ENCODE measurements at places on chromosomes 3 and 15.

DNA sequence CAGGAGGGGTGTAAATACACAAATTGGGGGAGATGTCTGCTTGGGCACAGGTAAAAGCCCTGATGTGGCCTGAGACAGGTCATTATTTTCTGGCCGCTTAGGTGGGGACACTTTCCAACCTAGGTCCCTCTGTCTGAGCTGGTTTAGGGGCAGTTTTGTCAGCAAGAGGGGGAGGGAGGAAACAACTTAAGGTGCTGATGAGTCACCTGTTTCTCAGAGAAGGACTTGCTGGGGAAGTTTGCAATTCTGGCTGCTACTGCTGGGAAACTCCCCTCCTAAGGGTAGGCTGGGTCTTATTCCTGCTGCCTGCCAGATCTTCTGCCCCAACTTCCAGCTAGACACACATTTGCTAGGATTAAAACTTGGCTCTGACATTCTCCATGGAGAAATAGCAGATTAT, 4.8 kb upstream of the RHOV start:
- DNase-seq, result no peak

DNA sequence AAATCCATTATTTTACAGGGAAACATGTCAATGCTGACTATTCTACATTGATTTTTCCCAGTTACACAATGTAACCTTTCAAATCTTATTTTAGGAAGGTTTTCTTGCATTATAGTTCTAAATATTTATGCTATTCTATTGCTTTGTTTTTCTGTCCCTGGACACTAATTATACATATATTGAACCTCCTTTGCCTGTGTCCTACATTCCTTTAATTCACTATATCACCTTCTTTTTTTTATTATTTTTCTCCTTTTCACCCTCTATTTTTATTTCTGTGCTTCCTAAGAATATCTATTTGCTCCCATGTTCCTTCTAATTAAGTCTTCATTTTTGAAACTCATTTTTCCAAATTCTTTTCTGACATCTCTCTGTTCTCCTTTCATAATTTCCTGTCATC, 259.2 kb downstream of the TJP1 start:
- DNase-seq, result no peak

- DNase-seq, result no peak
These were observed 72.6 kb downstream of the CCR1 start for GRCh38 chr3:46135475-46135874.

DNA sequence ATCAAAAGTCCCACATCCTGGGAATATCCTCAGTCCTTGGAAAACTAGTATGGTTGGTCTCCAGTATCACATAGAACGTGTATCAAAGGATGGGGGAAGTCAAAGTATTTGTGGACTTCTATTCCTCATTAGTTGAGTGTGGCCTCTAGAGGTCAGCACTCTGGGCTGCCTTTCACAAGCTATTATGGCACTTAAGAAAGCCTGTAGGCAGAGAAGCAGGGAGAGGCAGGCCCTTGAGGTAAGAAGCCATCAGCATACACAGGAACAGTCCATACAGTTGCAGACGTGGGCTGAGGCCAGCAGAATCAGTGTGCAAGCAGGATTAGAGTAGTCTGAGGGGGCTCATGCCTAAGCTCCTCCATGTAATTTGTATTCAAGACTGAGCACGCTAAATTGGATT, 341.7 kb downstream of the CLSTN2 start:
- no peak for DNase-seq

DNA sequence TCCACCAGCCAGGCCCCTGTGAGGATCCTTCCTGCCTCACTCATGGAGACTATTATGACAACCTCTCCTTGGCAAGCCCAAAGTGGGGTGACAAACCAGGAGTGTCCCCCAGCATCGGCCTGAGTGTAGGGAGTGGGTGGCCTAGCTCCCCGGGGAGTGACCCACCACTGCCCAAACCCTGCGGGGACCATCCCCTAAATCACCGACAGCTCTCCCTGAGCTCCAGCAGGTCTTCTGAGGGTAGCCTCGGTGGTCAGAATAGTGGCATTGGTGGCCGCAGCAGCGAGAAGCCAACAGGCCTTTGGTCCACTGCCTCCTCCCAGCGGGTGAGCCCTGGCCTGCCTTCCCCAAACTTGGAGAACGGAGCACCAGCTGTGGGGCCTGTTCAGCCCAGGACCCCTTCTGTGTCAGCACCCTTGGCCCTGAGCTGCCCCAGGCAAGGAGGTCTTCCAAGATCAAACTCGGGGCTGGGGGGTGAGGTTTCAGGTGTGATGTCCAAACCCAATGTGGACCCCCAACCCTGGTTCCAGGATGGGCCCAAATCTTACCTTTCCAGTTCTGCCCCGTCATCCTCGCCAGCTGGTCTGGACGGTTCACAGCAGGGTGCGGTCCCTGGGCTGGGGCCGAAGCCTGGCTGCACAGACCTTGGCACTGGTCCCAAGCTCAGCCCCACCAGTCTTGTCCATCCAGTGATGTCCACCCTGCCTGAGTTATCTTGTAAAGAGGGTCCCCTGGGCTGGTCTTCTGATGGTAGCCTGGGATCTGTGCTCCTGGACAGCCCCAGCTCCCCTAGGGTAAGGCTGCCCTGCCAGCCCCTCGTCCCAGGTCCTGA, 1.0 kb downstream of the LIMD1 start:
- DNase-seq, result no peak

DNA sequence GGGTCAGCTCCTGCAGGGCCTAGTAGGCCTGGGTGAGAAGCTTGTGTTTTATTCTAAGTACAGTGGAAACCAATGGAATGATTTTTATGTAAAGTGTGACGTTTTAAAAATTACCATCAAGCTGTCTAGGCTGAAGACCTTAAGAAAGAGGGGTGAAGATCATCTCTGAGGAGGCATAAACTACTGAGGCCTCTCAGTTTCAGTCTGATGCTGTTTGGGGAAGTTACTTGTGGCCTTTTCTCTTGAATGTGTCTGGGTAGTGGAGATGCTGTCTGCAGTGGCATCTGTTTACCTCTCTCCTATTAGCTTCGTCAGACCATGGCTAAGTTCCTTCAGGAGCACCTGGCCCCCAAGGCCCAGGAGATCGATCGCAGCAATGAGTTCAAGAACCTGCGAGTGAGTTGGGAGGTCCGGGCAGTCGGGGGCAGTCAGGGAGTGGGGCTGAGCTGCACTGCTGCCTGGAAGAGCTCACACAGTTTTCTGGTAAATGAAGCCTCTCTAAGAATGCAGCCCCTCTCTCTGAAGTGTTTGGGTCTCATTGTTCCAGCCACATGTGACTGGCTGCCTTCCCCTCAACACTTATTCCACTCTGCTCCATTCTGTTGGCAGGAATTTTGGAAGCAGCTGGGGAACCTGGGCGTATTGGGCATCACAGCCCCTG, 1.9 kb downstream of the IVD start:
- DNase-seq, result no peak

GRCh38 chr3:31456373-31456772, 76.4 kb upstream of the STT3B start:
- DNase-seq, result no peak
